ENCODE measurements at places on chromosomes 4 and X.
A peak's percentile ranks its signal among the peaks of the same experiment; 100 is the strongest.

GRCh38 chr4:114999880-115000279 is 113.5 kb downstream of the NDST4 start:
- no peak for DNase-seq

GRCh38 chr4:169037506-169037905 is 27.5 kb upstream of the CBR4 start:
- DNase-seq, result no peak

- DNase-seq, result no peak
These were observed 55.4 kb upstream of the RASSF6 start for GRCh38 chr4:73675623-73676022.

GRCh38 chr4:166823126-166823525 is 411.2 kb downstream of the SPOCK3 start:
- DNase-seq, result no peak

- DNase-seq, result no peak
These were observed 72.1 kb downstream of the HPGD start for GRCh38 chr4:174449944-174450785.

DNA sequence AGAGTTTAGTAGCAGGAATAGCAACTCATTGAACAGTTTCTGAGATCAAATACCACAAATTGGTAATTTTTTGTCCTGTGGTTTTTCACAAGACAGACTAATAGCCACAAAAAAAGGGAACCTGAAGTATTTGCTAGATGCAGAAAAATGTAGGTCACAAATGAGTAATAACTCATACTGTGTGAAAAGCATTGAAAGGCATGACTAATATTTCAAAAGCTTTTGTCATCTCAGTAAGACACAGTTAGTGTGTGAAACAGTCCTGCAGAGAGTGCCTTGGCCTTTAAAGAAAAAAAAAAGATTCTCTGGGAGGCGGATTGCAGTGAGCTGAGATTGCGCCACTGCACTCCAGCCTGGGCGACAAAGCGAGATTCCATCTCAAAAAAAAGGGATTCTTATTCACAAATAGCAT is 31.4 kb upstream of the SLC25A31 start:
- DNase-seq, result no peak

DNA sequence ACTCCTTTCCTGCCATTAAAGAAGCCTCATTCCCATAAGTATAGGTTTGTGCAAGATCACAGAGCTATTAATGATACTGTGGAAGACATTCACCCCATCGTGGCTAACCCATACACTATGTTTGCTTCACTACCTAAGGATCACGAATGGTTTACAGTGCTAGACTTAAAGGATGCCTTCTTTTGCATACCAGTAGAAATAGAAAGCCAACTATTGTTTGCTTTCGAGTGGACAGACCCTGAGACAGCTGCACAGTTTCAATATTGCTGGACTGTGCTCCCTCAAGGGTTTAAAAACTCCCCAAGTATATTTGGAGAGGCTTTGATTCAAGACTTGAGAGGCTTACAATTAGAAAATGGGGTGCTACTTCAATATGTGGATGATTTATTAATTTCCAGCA is 16.0 kb upstream of the PAPSS1 start:
- DNase-seq, result no peak

GRCh38 chr4:175341203-175341755 is 423.1 kb downstream of the ADAM29 start:
- DNase-seq, result no peak

DNA sequence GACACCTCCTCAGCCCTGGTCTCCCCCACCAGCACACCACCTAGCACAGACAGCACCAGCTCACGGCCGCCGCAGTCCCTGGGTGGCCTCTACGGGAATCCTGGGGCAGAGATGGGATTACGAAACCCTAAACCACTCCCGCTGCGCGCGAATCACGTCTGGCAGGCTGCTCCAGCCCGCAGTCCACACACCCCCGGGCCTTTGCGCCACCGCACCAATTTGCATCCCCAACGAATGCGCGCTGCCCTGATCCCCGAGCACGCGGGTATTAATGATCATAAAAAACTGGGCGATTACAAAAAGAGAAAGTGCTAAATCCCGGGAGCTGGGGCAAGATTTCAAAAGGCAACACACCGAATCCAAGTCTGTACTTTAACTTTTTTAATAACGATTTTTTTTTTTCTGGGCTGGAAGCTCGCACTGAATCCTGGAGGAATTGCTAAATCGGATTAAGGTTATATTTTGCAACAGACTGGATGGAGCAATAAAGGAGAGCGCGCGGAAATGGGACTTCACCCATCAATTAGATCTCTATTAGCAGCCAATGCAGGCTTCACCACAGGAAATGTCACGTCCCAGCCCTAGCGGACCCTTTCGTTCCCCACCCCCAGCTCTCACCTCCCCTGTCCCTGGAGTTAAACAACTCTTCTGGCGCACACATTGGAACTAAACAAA is 69.8 kb upstream of the TMEM33 start:
- DNase-seq, result no peak

- DNase-seq, result no peak
These were observed 93.2 kb upstream of the AP1S2 start for GRCh38 chrX:15947648-15948317.

- no peak for DNase-seq
These were observed 146.1 kb upstream of the TBL1X start for GRCh38 chrX:9318766-9319165.

GRCh38 chrX:69546417-69546816 is 42.3 kb downstream of the NALF2 start:
- no peak for DNase-seq

DNA sequence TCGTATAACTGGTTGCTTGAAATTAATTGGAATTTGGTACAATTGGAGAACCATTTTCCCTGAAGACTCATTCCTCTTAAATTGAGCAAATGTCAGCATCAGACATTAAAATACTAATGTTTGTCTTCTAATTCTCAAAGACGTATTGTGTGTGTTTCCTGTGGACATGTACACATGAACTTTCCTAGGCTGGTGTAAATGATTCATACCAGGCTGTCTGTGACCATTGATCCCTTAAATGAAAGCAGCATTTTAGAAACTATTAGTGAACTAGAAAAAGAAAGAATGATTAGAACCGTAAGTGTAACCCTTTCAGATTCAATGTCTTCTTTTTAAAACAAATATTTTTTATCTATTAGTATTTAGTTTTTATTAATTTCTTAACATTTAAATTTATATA is 332.9 kb downstream of the PPP3CA start:
- no peak for DNase-seq

DNA sequence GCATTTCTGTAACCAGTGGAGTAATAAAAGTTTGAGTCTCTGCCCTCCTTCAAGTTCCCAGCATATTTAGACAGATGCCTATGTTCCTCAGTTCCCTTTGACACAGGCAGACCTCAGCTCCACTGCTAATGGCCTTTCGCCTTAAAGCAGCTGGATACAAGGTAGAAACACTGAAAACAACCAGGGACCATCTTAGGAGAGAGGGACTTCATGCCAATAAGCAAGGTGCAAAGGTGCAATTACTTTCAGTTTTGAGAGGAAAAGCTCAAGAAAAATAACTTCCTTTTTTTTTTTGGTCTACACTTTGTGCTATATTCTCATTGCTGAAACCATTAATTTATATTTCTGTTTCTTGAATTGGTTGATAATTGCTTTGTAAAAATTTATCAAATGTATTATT is 781.9 kb upstream of the GALNTL6 start:
- no peak for DNase-seq

DNA sequence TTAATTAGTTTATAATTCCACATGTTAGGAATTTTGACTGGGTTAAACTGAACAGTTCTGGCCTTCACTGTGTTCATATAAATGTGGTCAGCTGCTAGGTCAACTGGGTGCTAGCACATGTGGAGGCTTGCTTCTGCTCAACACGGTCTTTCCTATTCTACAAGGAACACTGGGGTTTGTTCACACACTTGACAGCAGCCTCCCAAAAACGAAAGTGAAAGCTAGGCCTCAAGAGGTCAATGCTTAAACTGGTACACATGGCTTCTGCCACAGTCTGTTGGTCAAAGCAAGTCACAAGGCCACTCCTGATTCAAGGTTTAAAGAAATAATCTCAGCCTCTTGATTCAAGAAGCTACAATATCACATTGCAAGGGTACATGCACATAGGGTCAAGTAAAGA is 126.5 kb downstream of the QDPR start:
- DNase-seq, result no peak

DNA sequence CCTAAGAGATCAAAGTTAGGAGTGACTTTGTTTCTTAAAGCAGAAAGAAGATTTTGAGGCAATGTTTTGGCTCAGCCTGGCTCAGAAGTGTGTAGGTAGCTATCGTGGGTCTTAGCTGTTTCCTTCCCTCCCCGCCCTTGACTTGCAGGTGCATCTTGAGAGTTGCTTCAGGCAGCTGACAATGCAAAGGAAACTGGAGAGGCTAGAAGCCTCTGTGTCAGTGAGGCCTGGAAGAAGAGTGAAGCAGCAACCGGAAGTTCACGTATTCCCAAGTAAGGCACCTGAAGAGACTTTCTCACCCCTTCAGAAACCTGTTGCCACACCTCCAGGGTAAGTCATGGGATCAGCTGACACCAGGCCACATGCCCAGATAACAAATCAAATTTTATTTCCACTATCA is 10.6 kb upstream of the XKRX start:
- no peak for DNase-seq

GRCh38 chr4:113162089-113162488 is 112.6 kb downstream of the ANK2 start:
- no peak for DNase-seq

- DNase-seq, result no peak
These were observed 100.9 kb upstream of the TBC1D9 start for GRCh38 chr4:140857111-140857510.

- no peak for DNase-seq
These were observed 25.4 kb upstream of the RASL11B start for GRCh38 chr4:52836678-52837077.

- no peak for DNase-seq
These were observed 1.4 kb downstream of the MAMLD1 start for GRCh38 chrX:150364347-150365050.

DNA sequence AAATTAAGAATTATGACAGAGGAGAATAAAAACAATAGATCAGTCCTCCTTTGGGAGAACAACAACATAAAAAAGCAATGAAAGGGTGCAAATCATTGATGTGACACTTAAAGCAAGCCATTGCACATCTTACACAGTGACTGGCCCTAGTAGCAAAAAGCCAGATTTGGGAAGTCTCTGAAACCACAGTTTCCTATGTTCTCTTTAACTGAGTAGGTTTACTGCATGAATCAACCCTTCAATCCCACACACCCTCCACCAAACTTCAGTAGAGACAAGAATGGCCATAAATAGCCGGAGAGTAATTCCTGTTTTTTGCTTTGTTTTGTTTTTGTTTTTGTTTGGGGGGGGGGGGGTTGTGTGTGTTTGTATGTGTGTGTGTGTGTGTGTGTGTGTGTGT is 180.8 kb downstream of the VEGFC start:
- DNase-seq, result no peak

- no peak for DNase-seq
These were observed 494.6 kb upstream of the ATOH1 start for GRCh38 chr4:93334003-93334402.

GRCh38 chr4:170088716-170089115 is 1.0 kb downstream of the AADAT start:
- no peak for DNase-seq

DNA sequence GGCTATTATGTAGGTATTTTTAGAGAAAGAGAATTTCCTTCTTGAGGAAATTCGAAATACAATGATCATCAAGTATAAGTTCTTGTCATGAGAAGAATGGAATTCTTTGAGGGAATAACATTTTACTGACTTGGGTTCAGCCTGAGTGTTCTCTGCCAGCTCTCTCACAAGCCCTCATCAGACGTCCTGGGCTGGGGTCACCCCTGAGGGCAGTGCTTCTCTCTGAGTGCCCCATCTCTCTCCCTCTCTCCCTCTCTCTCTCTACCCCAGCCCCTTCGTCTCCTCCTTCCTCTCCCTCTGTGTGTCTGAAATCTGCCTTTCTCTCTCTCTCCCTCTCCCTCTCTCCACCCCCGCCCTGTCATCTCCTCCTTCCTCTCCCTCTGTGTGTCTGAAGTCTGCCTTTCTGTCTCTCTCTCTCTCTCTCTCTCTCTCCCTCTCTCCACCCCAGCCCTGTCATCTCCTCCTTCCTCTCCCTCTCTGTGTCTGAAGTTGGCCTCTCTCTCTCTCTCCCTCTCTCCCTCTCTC is 241.7 kb upstream of the PSAPL1 start:
- no peak for DNase-seq

DNA sequence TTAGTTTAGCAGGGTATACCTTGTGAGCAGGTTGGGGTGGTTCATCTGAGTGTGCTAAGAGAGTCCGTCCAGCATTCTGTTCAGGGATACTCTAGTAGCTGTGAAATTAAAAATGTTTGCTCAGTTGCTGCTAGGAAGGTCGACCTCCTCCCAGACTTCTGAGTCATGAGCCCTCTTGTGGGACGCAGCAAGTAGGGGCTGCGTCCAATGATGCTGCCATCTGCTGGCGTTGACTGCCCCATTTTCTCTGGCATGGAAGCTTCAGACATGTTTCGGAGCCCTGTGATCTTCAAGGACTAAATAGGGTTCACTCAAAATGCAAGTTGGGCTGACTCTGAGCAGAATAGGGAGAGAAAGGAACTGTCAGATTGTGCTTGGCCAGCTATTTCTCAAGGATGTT is 201.0 kb upstream of the ARSJ start:
- peak; percentile 1 for DNase-seq
